ENCODE measurements at places on chromosomes 3 and 15. TPM values are rescaled to one million over a fixed set of nuclear protein-coding genes. Genes with fewer than 3 reads are reported as not detected.

Gene SLC38A3
- total RNA-seq: not detected

Gene MINAR1
- total RNA-seq: 0.86 TPM

Gene PSTPIP1
- 0.18 TPM for total RNA-seq

Gene FBXO40
- not detected for total RNA-seq

Gene TRIM71
- total RNA-seq: not detected

Gene TUBGCP5
- 17.4 TPM for total RNA-seq

Gene PIF1
- total RNA-seq: 19.0 TPM

Gene GOLGA8Q
- total RNA-seq: not detected

Gene CD80
- total RNA-seq: not detected

Gene FILIP1L
- 40.1 TPM for total RNA-seq

Gene GOLGA6L7
- not detected for total RNA-seq

Gene SEMA3G
- not detected for total RNA-seq

Gene KIF9
- total RNA-seq: 34.9 TPM

Gene CCDC54
- total RNA-seq: not detected

Gene TP63
- total RNA-seq: not detected

Gene DUOXA2
- not detected for total RNA-seq

Gene KLHL24
- total RNA-seq: 16.7 TPM

Gene MAP1A
- 30.6 TPM for total RNA-seq

Gene CXCR6
- not detected for total RNA-seq

Gene CTXN2
- total RNA-seq: not detected

Gene MORC1
- total RNA-seq: not detected

Gene MYH15
- not detected for total RNA-seq

Gene ITGB5
- total RNA-seq: 307 TPM

Gene SRGAP3
- 4.6 TPM for total RNA-seq

Gene ITPKA
- total RNA-seq: 50.7 TPM

Gene SSUH2
- total RNA-seq: not detected

Gene ACY1
- total RNA-seq: 68.0 TPM

Gene GRAMD1C
- total RNA-seq: 2.0 TPM

Gene TEX55
- not detected for total RNA-seq

Gene ACKR4
- total RNA-seq: 0.58 TPM

Gene SLITRK3
- not detected for total RNA-seq

Gene POPDC2
- not detected for total RNA-seq

Gene CKMT1A
- not detected for total RNA-seq

Gene EXD1
- not detected for total RNA-seq

Gene A4GNT
- total RNA-seq: not detected

Gene SLC12A1
- total RNA-seq: not detected

Gene SEMA4B
- total RNA-seq: 19.3 TPM
